Stimulated activated CD4-positive, alpha-beta T cell treated with anti-CD3 and anti-CD28 coated beads, Interleukin-2, amount 100 ng/mL, for 48 hours (primary cell): ENCODE measurements at places on chromosomes 12 and 14.

GRCh38 chr12:51460519-51460918 lies 35.9 kb downstream of the SLC4A8 start:
- no peak for DNase-seq

- no peak for DNase-seq
Measured at GRCh38 chr12:66197495-66197921, 8.5 kb downstream of the IRAK3 start.

- DNase-seq = no peak
Measured at GRCh38 chr12:80813820-80814219, 97.1 kb downstream of the MYF5 start.

- no peak for DNase-seq
Measured at GRCh38 chr12:64998371-64999147, 122.5 kb downstream of the WIF1 start.

DNA sequence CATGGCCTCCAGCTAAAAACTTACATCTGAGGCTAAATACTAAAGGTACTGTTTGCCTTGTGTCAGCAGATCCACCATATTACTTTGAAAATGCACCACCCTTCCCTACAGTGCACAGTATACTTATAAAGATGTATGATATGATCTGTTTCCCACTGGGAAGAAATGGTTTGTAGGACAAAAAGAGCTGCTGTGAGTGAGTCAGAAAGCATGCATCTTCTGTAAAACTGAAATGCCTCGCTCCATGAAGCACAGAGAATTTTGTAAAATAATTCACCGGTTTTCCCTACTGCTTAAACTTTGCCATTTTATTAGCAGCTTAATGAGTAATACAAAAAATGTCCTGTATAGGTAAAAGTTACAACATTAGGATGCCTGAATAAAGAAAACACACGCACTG lies 68.8 kb downstream of the MDGA2 start:
- no peak for DNase-seq

DNA sequence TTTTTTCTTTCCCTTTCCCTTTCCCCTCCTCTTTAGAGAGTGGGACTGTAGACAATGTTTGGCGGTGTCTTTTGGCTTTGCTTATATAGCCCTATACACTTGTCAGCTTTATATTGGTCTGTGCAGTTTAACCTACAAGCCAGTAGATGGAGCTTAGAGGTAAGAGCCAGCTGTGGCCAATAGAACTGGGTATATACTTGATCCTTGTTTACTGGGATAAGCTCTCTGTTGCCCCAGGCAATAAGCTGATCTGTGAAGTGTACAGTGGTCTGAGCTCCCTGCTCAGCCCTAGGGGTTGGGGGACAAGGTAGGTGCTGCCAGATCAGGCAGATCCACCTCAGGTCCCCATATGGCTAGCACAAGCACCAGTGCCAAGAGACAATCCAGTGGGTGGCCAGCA lies 434.1 kb downstream of the NOVA1 start:
- no peak for DNase-seq

DNA sequence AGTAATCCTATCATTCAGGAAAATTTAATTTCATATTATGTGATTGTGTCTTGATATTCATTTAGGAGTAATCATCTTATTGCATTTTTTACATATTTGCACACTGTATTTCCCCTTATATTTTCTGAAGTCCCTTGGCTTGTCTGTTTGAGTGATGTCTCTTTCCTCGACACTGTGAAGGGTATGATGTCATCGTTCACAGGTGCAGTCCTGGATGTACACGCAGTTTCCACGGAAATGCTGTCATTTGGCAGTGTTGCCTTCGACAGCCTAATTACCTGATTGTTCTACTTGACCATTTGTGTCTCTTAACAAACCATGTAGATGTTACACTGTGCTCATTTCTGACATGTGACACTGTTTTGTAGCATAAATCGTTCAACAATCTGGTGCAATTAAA lies 1277.0 kb downstream of the TMEM121 start:
- DNase-seq = no peak
